NCI-H1436 (cell line): ENCODE measurements at places on chromosomes 16 and 17.
A peak's percentile ranks its signal among the peaks of the same experiment; 100 is the strongest.

DNA sequence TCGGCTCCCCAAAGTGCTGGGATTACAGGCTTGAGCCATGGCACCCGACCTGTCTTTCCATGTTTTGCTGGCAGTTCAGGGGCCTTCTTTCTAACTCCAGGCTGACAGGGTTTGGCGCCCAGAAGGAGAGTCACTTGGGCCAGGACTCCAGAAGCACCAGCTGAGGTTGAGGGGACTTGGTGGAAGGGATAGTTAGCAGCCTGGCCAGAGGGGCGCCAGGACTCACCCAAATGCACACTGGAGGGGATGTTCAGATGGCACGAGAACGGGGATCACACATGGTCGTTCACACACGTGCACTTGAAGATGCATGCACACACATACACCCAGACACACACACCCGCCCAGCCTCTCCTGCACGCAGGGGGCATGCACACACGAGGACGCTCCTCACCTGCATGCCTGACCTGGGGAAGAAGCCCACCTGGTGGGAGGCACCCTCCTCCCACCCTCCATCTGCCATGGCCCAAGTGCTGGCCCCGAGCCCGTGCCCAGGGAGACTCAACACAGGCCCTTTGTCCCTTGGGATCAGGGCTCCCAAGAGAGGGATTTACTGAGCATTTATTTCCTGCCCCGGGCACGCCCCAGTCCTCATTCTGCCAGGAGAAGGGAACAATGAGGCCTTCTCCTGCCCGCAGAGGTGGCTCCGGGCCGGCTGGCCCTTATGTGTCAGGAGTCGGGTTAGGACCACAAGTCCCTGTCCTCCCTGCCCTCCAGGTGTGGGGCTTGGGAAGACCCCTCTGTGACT, 2.3 kb upstream of the PRSS21 start:
- no peak for DNase-seq

- DNase-seq, result no peak
These were observed 22.9 kb downstream of the PIK3R6 start for GRCh38 chr17:8844229-8845218.

DNA sequence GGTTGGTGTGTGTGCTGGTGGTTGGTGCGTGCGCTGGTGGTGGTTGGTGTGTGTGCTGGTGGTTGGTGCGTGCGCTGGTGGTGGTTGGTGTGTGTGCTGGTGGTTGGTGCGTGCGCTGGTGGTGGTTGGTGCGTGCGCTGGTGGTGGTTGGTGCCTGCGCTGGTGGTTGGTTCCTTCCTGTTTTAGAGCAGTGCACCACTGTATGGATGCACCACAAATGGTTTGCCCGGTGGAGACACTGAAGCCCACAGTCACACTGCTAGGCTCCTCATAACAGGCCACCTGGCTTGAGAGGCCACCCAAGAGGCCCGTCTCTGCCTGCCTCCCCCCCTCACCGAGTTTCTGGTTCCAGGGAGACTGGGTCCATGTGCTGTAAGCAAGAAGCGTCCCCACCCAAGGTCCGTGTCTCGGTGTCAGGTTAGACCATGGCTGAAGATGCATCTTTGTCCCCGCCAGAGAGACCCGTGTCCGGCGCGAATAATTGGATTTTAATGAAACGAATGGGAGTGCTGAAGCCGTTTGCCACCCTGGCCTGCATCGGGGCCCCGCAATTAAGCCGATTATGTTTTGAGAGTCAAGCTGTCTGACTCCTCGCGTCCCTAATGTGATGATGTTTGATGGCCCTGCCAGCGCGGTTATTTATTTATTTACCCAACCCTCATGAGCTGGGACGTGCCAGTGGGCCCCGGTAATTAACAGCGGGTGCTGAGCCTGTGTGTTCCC, 161.3 kb upstream of the GSE1 start:
- peak; percentile 46 for DNase-seq

GRCh38 chr16:55179852-55180585, 144.0 kb upstream of the IRX6 start:
- peak; percentile 45 for DNase-seq

GRCh38 chr17:50209472-50210239, 8.2 kb upstream of the COL1A1 start:
- no peak for DNase-seq

- DNase-seq, result no peak
These were observed 69.8 kb upstream of the METRNL start for GRCh38 chr17:83009414-83010205.

DNA sequence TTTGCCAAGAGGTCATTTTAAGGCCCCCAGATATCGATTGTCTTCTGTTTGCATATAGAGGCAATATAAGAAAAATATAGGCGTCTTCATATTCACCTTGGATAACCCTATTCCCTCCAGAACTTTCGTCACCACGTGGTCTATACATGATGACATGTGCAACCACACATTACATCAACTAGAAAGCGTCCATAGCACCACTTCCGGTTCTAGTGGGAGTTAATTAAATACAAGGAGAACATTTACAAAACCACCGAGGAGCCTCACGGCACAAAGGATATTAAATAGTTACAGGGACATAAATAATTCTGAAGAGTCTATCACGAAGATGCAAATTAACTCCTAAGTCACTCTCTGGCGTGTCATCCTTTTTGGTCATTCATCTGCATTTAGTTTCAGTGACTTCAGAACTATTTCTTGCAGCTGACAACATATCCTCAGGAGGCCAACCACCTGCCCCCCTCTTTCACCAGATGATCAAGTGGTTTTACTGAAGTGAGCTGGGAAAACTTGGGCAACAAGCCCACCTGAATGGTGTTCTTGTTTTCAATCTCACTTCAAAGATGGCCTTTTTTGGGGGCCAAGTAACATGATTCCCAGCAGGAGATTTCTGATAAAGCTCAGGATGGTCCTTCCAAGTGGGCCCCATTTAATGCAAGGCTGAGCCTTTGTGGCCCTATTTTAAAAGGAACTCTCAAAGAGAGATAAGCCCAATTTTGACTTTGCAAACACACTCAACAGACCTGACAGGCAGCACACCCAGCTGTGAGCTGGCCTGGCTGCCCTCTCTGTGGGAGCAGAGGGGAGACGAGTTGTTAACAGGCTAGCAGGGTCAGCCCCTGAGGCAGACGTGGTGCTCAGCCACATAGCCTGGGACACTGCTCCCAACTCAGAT, 15.3 kb downstream of the CMTM3 start:
- DNase-seq, result no peak

DNA sequence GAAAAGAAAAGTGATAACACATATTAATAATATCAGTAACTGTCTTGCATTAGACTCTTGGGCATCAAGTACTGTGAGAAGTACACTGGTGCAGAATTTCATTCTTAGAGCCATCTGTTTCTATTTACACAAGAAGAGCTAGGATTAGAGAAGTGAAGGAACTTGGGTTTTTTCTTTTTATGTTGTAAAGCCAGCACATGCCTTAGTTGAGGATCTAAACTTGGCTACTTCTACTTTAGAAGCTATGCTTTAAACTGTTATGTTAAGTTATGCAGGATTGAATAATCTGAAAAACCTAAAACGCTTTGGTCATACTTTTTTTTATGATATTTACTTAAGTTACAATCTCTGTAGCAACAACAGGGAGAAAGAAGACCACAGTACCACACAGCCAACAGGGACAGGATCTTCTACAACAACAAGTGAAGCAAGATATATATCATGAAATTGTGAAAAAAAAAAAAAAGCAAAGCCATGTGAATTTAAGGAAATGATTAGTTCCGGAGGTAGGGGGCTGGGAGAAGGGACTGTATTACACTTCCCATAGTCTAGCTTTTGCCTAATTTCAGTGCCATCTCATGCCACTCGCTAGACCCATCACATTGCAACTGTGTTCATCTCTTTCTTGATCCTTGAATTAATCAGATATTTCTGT, 305.1 kb upstream of the GOT2 start:
- no peak for DNase-seq

- DNase-seq, result no peak
These were observed 52.0 kb downstream of the TNFRSF13B start for GRCh38 chr17:16919663-16920627.

GRCh38 chr16:51556694-51557340, 405.7 kb upstream of the SALL1 start:
- no peak for DNase-seq

DNA sequence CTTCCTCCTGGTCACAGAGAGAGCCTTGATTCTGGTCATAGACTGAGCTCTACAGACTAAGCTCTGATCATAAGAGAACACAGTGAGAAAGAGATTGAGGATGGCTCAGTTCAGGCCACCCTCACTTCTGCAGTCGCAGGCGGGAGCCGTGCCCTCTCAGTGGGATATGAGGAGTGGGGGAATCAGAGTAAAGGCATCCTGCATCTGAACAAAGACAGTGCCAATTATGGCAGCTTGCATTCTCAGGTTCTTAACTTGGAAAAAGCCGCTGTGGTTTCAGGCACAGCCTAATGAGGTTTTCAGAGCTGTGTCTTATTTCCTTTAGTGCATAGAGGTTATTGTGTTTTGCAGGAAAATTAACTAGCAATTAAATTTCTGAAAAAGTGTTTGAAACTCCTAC, 134.4 kb upstream of the NLRP1 start:
- DNase-seq, result no peak

DNA sequence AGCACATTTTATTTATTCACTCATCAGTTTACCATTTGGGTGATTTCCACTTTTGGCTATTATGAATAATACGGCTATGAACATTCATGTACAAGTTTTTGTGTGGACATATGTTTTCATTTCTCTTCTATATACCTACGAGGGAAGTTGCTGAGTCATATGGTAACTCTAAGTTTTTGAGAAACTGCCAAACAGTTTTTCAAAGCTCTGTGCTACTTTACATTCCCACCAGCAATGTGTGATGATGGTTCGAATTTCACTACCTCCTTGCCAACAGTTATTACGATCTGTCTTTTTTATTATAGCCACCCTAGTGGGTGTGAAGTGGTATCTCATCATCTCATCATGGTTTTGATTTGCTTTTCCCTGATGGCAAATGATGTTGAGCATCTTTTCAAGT, 63.7 kb upstream of the MRTFB start:
- DNase-seq, result no peak

DNA sequence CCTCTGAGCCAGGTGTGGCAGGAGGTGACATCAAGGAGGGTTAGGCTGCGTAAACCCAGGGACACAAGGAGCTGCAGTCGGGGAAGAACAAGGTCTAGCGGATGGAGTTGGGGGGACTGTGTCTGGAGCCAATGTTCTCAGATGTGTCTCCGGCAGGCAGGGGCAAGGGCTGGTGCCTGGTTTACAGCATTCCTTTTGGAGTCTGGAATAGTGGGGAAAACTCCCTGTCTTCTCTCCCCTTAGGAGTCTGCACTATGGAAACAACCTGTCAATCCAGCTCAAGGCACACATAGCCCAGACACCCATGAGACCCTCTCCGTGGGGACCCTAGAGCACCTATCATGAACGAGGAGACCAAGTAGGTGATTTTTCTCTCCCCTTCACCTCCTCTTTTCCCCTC, 27.5 kb downstream of the NLRC5 start:
- no peak for DNase-seq

- no peak for DNase-seq
These were observed at the start of gene ERN2 for GRCh38 chr16:23712976-23713375. TSS of gene ERN2 (minus strand) at chr16:23713222. CDS start at chr16:23713187, 35 bp downstream.

DNA sequence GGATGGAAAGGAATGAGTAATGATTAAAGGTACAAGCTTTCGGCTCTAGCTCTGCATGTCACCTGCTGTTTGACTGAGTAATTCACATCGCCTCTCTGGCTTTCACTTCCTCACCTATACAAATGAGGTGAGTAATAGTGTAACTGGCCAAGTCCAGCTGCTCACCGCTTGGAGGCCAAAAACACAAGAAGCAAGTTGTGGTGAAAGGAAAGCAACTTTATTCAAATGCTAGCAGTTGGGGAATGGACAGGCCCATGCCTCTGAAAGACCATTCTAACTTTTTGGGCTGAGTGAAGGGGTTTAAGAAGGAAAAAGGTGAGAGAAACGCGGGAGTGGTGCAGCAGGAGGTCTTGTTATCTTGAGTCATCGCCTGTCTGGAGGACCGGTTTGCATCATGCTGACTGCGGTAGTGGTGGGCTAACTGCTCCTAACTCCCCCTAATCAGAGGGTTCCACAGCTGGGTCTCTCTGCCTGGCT, 45.7 kb upstream of the CSNK2A2 start:
- DNase-seq, result no peak

GRCh38 chr17:19714542-19715411, 1.6 kb downstream of the SLC47A2 start:
- DNase-seq, result no peak

DNA sequence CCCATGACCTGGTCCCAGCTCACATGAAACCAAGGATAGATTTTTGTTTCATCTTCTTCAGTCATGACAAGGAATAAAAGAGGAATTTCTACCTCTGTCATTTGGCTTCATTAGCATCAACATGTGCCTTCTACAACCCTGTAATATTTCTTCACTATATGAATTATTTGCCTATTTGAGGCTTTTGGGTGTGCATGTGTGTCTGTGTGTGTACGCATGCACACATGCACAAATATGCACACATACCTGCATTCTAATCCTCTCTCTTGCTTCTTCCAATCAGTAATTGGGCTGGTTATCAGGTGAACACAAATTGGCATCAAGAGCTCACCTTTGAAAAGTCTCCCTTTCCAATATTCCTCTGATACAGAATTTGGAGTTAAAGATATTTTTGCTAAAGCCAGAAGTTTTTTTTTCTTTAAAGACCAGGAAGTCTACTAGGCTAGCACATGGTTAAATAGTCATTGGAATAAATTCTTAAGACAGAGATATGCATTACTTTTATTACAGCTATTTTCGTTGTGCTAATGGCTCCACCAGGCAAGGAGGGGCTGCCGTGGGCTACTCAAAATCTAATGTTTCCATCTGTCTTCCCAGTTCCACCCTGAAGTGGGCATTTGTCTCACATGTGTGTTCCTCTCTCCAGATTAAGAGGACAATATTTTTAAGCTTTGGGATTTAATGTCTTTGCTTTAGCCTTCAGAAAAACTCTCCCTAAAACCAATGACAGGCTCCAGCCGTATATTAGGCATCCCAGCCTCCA, 547.2 kb upstream of the CDH5 start:
- no peak for DNase-seq

GRCh38 chr17:10099051-10099571, 99.3 kb downstream of the GAS7 start:
- no peak for DNase-seq

GRCh38 chr17:50882851-50883250, 16.7 kb upstream of the TOB1 start:
- no peak for DNase-seq

- DNase-seq, result no peak
These were observed 3.3 kb downstream of the BCAR1 start for GRCh38 chr16:75248142-75248535.

GRCh38 chr17:65142247-65142646, 5.1 kb downstream of the RGS9 start:
- DNase-seq, result no peak

DNA sequence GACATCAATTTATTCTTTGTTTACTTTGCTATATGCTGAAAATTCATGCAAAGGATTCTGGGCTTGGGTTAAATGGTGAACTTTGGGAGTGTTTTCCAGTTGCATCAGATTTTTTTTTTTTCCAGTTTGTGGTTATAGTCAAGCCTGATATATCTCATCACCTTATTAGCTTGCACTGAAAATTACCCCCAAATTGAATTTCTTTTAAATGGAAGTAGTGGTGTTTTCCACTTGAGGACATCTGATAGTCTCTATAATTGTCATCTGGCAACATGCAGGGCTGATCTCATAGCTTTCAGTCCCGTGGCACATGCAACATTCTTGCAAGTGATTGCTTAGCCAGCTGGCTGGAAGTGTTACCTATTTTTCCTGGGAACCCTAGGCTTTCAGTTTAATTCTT, 4.7 kb upstream of the KRTAP3-1 start:
- peak; percentile 68 for DNase-seq
